ENCODE measurements at places on chromosomes 13 and 19. TPM values are rescaled to one million over a fixed set of nuclear protein-coding genes. Genes with fewer than 3 reads are reported as not detected.
A peak's percentile ranks its signal among the peaks of the same experiment; 100 is the strongest.

- no peak for DNase-seq
These were observed 160.3 kb downstream of the KCTD15 start for GRCh38 chr19:33956941-33957340.

GRCh38 chr13:97539651-97540610 lies 106.0 kb downstream of the RAP2A start:
- DNase-seq, result no peak

MAP1S gene
- polyA plus RNA-seq, result 26.5 TPM

KRTDAP gene
- not detected for polyA plus RNA-seq

DNA sequence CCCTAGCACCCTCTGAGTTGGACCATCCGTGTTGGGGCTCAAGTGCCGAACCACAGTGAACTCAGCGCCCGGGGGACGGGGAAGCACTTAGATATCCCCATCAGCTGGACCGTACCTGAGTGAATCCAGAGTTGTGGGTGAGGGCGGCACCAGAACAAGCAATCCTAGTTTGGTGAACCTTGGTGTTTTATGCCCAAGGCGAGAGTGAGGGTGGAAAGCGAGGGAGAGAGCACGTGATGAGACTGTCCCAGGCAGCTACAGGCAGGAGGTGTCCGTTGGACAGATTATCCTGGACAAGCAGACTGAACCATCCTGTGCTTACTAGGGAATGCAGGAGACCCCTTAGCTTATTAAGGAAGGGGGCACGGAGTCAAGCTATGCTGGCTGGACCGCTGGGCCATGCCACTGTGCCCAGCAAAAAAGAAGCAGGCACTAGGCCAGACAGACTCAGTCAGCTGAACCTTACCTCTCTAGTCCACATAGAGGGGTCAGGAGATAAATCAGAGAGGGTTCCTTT lies 596 bp downstream of the GET3 start:
- no peak for DNase-seq

GRCh38 chr13:25847145-25847544 lies 204.7 kb downstream of the SHISA2 start:
- peak; percentile 21 for DNase-seq

DNA sequence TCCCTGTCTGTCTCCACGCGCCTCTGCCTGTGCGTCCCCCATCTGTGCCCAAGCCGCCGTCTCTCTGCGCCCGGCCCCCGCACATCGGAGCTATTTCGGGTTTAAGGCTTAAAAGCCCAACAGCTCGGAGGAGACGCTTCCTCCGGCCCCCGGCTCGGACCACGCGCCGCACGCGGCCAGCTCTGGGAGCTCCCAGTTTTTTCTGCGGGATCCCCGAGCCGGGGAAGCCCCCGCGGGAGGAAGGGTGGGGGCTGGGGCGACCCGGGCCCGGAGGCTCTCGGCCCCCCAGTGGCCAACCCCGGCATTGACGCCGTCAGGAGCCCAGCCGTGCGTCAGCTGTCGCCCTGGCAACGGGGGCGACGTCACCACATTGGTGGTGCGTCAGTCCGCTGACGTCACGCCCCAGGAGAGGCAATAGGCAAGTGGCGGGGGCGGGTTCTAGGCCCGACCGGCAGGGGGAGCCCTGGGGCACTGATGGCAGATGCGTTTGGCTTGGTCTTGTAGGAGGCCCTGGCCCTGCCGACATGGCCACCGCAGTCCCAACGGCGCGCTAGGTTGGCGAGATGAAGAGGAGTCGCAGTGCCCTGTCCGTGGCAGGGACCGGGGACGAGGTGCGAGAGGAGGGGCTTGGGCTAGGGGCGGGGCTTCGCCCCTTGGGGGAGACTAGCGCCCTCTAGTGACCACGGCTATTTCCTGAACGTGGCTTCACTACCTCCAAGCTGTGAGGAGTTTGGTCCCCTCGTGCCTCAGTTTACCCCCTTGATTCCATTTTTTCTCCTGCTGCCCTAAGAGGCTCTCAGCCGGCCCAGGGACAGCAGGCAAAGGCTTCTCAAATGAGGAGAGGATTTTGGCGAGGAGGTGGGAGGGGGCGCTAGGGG lies 3.7 kb upstream of the PDE4A start:
- DNase-seq, result peak; percentile 60

LCP1 gene
- polyA plus RNA-seq, result 1,622 TPM

DNA sequence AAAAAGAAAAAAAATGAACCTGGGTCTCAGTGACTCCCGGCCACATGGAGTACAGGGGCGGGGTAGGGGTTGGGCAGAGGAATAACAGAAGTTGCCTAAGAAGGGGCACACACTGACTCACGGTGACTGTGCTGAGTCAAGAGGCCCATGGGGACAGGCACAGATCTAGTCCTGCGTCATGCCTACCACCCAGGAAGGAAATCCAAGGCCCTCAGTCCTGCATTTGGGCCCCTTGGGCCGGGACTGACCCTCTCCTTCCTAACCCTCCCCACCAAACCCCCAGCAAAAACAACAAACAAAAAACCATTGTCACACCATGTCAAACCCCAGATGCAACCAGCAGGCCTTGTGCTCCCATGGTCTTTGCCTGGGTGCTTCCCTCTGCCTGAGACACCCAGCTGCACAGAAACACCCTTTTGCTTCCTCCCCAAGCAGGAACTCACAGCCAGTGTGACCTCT lies 9.6 kb upstream of the NOTCH3 start:
- DNase-seq, result no peak
